ENCODE measurements at places on chromosomes 13 and 19. TPM values are rescaled to one million over a fixed set of nuclear protein-coding genes. Genes with fewer than 3 reads are reported as not detected.

DNA sequence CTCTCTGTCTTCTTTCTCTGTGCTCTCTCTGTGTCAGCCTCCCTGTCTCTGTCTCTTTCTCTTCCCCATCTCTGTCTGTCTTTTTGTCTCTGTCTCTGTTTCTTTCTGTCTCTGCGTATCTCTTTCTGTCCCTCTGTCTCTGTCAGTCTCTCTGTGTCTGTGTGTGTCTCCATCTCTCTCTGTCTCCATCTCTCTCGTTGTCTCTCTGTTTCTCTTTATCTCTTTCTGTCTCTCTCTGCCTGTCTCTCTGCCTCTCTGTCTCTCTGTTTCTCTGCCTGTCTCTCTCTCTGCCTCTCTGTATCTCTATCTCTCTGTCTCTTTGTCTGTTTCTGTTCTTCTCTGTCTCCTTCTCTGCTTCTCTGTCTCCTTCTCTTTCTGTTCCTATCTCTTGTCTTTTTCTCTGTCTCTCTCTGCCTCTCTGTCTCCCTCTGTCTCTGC lies 15.7 kb upstream of the TCF3 start:
- H3K4me1 ChIP-seq = peaks cover 9% of the 10 kb centered on the region
- no peaks in the 10 kb centered on the region for H3K36me3 ChIP-seq
- DNase-seq = no peak
- H3K27ac ChIP-seq = no peak overlapping the region

GRCh38 chr13:109790942-109791605 lies 4.7 kb upstream of the IRS2 start:
- no peaks in the 10 kb centered on the region for H3K36me3 ChIP-seq
- H3K27ac ChIP-seq = no peak overlapping the region
- no peaks in the 10 kb centered on the region for H3K27me3 ChIP-seq
- no peaks in the 10 kb centered on the region for H3K4me1 ChIP-seq

SOX1 gene
- total RNA-seq = not detected

GRCh38 chr19:13022859-13023636 lies 27.8 kb downstream of the NFIX start:
- peak overlapping the region; percentile 61 for H3K27ac ChIP-seq
- no peaks in the 10 kb centered on the region for H3K36me3 ChIP-seq
- H3K4me3 ChIP-seq = peak overlapping the region; percentile 45

DNA sequence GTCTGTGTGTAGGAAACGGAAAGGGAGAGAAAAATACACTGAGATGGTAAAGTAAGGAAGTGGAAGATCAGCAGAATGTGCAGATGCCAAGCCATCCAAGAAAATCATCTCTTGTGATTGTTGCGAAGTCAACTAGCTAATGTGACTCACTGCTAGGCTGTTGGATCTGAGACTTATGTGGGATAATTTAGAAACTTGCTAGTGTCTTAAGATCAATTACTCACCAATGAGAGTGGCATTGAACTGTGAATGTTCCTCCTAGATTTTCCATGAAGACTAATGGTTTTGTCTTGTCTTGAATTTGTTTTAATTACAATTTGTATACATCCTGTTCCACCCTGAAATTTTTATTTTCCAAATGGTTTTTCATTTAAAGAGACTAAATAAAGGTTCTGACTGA lies 771.6 kb downstream of the EFNB2 start:
- H3K36me3 ChIP-seq = no peaks in the 10 kb centered on the region
- DNase-seq = no peak
- H3K4me3 ChIP-seq = no peak overlapping the region
- H3K27ac ChIP-seq = no peak overlapping the region

DNA sequence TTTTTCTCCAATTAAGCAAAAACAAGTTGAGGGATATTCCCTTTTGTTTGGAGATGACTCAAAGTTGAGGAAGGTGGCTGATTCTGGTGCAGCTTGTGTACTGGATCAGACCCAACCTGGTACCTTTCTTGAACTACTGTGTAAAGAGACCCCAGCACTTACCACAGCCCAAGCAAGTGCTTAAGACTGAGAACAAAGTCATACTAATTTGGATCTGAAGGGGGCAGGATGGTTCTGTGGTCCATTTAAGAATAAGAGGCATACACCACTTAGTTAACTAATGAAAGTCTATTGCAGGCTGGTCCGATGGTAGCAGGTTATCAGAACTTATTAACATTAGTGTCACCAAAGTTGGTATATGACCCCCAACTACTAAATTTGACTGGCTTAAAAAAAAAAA lies 6.3 kb downstream of the THSD1 start:
- DNase-seq = no peak
- peaks cover 9% of the 10 kb centered on the region for H3K4me1 ChIP-seq
- no peaks in the 10 kb centered on the region for H3K36me3 ChIP-seq
- H3K4me3 ChIP-seq = no peak overlapping the region

C19orf38 gene
- 0.44 TPM for total RNA-seq

- H3K27ac ChIP-seq = peak overlapping the region; percentile 16
- no peaks in the 10 kb centered on the region for H3K36me3 ChIP-seq
- peak; percentile 61 for DNase-seq
- H3K4me3 ChIP-seq = peak overlapping the region; percentile 37
- peaks cover 59% of the 10 kb centered on the region for H3K4me1 ChIP-seq
- no peaks in the 10 kb centered on the region for H3K27me3 ChIP-seq
Observed at GRCh38 chr19:1851654-1852580, 3.6 kb upstream of the REXO1 start.

RNF113B gene
- not detected for total RNA-seq

DNA sequence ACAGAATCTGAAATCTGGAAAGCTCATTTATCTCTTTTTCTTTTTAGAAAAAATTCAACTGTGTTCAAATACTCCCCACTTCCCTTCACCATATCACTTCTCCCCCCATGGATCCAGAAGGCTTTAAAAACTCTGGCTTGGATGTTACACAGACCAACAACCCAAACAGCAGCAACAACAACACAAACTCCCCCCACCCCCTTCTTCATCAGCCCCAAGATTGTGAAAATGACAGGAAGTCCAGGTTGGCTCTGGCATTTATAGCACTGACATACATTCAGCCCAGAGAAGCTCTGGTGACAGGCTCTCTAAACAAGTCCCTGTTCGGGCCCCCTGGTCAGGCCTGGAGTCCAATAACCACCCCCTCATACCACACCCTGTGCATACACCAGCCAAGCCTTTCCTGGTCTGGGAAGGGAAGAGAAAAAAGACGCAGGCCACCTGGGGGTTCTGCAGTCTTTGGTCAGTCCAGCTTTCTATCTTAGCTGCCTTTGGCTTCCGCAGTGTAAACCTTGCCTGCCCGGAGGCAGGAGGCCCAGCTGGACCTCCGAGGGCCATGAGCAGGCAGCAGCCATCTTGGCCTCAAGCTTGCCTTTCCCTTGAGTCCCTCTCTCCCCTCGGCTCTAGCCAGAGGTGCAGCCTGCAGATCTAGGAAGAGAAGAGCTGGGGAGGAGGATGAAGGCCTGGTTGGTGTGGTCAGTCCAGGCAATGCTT lies 6.8 kb downstream of the CDX2 start:
- no peak for DNase-seq
- H3K36me3 ChIP-seq = no peaks in the 10 kb centered on the region
- no peak overlapping the region for H3K27ac ChIP-seq

- peaks cover 34% of the 10 kb centered on the region for H3K27me3 ChIP-seq
- no peak overlapping the region for H3K4me3 ChIP-seq
- DNase-seq = no peak
- no peaks in the 10 kb centered on the region for H3K36me3 ChIP-seq
- H3K4me1 ChIP-seq = peaks cover 6% of the 10 kb centered on the region
Observed at GRCh38 chr19:55372316-55373081, 2.2 kb upstream of the IL11 start.
